Fibroblast of skin of back (primary cell): ENCODE measurements at places on chromosomes 13 and 19.

- DNase-seq = no peak
These were observed 762.5 kb upstream of the ARGLU1 start for GRCh38 chr13:107330484-107330883.

GRCh38 chr13:40490086-40490758 lies 176.2 kb downstream of the FOXO1 start:
- no peak for DNase-seq

DNA sequence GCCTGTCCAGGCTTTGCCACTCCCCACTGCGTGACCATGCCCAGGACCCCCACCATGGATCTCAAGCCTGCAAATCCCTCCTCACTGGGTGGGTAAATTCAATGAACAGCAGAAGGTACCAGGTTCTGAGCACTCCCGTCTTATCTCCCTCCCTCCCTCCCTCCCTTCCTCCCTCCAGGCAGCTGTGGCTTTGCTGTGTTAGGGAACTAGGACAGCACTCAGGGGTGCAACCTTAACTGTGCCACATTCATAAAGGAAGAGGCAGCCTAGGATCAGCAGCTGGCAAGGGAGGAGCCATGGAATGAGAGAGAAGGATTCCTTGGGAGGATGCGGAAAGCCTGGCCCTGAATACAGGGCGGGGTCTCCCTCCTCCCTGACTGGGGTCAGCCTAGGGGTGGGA lies 5.6 kb downstream of the CEACAM4 start:
- no peak for DNase-seq

DNA sequence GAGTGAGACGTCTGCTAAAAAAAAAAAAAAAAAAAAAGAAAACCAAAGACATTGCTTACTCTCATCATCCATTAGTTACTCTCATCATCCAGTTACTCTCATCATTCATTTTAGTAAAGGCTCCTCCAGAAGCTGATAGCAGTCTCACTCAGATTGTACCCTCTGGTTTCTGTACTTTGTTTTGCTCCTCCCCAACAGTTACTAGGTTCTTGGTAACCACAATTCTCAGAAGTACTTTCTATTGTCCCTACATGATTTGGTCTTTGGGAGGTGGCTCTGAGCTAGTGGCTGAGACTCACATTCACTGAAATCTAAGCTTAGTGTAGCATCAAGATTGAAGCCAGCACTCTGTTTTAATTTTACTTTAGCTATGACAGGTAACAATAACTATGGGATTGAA lies 14.3 kb downstream of the ERICH4 start:
- DNase-seq = no peak

DNA sequence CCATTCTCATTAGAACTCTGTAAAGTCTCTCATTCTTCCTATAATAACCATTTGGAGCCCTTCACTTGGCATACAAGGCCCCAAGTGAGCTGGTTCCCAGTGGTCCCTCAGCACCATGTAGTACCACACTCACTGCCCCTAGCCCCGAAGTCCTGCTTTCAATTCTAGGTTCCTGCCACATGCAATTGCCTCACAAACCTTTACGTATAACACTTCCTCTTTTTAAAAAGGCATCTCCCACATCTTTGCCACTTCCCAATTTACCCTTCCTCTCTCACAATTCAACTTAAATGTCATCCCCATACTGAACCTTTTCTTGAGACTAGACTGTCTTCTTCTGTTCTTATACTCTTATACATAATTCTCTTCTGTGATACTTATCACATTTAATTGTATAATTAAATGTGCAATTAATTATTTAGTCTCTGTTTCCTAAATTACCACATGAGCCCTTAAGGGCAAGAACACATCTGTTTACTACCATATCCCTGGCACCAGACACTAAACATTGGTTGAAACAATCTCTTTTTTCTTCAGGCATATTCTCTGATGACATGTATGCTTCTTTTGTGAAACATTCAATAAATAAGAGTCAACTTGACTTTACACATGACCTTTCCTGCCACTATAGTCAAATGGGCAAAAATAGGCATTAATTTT lies 304.0 kb downstream of the SPRY2 start:
- no peak for DNase-seq

GRCh38 chr13:71046360-71047079 lies 820.5 kb downstream of the DACH1 start:
- DNase-seq = no peak

DNA sequence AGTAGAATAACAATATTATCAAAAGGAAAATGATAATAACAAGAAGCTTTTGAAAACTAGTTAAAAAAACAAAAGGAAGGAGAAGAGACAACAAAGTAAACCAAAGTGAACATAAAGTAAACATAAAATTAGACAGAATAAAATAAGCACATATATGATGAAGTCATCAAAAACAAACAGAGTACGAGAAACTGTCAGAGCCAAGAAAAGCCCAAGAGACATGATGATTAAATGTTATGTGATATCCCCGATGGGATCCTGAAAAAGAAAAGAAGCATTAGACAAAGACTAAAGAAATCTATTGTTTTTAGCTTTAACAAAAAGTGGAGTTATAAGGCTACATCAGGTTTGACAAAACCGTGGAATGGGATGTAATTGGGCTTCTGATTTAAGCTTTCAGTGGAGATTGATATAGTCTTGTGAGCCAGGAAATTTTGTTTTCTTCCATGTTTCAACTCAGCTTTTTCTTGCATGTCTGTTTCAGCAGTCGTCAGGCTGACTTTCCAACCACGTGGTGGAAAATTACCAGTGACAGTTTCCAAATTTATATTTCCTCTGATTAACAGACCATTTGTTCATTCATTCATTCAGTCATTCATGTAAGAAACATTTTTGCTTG lies 64.9 kb downstream of the KL start:
- DNase-seq = peak; percentile 55

DNA sequence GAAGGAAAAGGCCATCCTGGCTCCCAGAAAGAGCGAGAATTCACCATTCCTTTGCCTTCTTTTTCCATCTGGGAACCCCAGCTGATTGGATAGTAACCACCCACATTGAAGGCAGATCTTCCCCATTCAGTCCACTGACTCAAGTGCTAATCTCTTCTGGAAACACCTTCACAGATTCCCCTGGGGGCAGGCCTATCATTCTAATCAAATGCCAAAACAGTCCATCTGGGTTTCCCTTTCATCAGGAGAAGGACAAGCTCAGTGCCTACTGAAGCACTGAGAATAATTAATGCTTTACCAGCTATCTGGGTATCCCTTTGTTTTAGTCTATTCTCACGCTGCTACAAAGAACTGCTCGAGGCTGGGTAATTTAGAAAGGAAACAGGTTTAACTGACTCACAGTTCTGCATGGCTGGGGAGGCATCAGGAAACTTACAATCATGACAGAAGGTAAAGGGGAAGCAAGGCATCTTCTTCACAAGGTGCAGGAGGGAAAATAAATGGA lies 293.2 kb downstream of the ENOX1 start:
- no peak for DNase-seq

DNA sequence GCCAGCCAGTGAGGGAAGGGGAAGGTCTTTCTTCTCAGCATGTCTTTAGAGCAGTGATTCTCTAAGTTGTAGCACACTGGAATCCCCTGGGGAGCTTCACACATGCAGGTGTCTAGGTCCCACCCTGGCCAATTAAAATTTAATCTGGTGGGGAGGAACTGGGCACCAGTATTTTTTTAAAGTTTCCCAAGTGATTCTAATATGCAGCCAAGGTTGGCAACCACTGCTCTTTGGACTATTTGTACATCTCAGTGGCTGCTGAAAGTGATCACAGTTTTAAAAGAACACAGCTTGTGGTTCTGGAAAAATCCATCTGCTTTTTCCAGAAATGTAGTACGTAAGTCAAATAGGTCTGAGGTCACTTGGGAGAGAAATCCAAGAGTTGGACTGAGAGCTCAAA lies 10.7 kb upstream of the KATNAL1 start:
- no peak for DNase-seq

DNA sequence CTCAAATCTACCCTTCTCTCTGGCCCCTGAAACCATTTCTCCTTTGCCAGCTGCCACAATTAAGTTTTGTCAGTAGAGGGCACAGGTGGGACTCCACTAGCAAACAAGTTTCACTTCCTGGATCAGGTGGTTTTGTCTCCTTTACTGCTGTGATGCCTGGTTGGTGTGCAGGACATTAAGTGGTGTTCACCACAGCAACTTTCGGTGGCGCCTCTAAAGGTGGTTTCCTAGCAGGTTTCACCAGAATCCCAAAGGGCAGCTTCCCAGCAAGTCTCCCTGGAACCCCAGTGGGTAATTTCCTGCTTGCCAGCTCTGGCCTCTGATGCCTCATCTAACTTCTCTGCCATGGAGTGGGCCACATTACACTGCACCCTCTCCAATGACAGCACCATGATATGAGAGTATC lies 16.6 kb downstream of the MED4 start:
- no peak for DNase-seq

DNA sequence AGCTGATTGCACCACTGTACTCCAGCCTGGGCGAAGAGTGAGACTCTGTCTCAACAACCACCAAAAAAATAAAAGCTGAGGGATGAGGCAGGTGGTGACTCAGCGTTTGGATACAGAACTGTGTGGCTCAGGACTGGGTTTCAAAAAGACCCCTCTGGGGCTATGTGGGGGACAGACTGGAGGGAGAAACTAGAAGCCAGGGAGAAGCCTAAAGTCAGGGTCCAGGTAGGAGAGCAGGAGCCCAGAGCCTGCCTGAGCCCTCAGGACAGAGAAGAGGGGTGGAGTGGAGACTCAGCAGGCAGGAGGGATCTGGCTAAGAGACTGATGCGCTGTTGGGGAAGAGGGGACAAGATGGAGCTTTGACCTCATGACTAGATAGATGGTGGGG lies 1.8 kb upstream of the CD37 start:
- no peak for DNase-seq

DNA sequence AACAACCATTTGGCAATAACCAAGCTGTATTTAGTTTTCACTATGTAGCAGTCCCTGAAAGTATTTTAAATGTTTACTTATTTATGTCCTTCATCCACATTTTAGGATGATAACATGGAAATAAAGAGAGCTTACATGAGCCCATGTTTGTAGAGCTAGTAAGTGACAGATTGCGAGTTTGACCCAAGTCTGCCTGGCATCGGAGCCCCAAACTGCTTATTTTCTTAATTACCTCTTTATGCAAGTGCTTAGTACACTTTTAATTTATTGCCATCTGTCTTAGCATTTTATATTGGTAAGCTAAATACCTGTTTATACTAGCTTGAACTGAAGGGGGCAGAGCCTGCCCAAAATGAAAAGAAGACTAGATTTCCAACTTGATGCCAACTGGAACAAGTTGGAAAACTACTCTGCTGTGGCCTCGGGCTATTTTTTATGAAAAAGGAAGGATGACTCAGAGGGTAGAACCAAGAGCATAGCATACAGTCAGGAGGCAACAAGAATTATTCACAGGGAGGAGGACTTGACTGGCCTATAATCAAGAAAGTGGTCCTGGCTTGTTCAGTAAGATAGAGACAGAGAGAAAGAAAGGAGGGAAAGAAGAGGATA lies 150.2 kb downstream of the NDFIP2 start:
- DNase-seq = peak; percentile 66

- DNase-seq = no peak
These were observed 255.4 kb downstream of the COG6 start for GRCh38 chr13:39910833-39911232.
